Pulmonary artery endothelial cell (primary cell): ENCODE measurements at places on chromosomes 3 and 15. TPM values are rescaled to one million over a fixed set of nuclear protein-coding genes. Genes with fewer than 3 reads are reported as not detected.

Gene CDCP1
- 3.7 and 6.6 TPM in 2 replicates for total RNA-seq

Gene ARNT2
- total RNA-seq: under 0.01 and 0.13 TPM in 2 replicates

GRCh38 chr3:186090901-186091300, 18.0 kb downstream of the ETV5 start:
- no peak for DNase-seq

- peak; percentile 74 for DNase-seq
These were observed at the start of gene SPATA12 for GRCh38 chr3:57060089-57060821. Gene SPATA12, plus strand, starts transcription at chr3:57060664. Its CDS starts 13,031 bp downstream, at chr3:57073695.

DNA sequence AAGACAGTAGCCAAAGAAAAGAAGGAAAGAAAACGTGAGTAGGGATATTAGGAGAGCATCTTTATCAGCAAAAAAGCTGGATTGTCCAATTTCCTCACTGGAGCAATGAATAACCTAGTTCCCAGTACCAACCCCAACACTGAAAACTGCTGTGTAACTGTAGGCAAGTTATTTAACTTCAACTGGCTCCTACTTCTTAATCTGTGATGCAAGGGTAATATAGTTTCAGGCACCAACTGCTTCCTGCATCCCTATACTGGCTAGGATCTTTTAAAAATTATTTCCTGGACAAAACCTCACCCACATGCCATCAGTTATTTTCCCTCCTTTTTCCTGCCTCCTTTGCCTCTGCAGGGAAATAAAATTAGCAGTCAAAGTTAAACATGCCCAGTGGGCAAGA, 59.6 kb downstream of the ZBTB20 start:
- no peak for DNase-seq

- DNase-seq: no peak
These were observed 50.9 kb downstream of the RHCG start for GRCh38 chr15:89445518-89445917.

- no peak for DNase-seq
These were observed 114.5 kb upstream of the GADL1 start for GRCh38 chr3:31008994-31009393.
